ENCODE measurements at places on chromosomes 4 and X.

DNA sequence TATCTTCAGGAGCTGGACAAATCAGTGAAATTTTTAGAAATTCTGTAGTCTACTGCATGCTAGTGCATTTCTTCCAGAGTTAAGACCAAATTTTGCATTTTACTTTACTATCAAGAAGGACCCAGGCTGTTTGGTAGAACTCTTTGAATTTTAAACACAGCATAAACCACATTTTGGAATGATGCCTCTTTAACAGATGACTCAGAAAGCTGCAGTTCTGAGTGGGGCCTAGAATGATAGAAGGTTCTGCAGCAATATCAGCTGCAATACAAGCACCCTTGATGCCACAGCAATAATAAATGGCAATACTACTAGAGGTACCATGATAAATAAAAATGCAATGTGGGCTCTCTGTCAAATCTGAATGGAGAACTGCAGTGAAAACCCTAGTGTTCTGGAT lies 198.7 kb downstream of the TMA16 start:
- no peak for DNase-seq

DNA sequence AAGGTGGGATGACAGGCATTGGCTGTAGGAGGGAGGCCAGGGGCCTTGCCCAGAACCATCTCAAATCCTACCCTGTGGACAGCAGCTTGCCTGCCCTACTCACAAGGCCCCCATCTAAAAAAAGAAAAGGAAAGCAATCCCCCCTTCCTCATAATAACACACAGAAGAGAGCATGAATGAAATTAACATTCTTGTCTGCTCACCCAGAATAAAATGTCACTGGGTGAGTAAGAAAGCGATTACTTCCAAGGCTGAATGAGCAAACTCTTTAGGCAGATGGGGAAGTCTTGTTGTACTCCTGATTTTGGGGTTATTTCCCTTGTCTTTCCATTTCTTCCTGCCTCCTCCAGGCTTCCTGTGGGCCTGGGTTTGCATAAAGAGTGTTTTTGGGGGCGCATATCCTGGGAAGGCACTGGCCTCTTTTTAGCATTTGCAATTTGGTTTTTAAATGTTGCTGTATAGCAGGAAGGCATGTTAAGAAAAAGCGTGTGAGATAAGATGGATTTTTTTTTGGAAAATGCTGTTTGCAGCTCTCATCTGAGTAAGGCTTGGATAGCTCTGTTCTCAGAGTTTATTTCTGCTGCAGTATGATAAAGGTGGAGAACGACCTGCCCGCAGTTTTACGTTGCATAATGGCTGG lies 248.3 kb upstream of the GATB start:
- DNase-seq = no peak

DNA sequence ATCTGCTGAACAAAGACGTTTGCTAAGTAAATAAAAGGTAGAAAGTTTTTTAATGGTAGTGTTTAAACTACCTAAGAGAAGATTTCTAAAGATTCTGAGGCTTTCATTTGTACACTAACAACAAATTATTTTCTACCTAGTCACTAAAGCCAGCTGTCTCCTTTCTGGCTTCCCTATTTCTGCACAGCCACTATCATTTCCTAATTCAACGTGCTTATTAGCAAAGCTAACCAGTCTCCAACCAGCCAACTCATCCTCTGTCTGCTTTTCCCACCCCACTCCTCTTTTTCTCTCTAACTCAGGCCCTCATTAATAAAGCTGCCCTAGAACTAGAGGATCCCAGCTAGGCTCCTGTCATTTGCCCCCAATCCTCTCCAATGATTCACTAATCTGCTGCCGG lies 118.2 kb downstream of the ZNF827 start:
- DNase-seq = no peak

DNA sequence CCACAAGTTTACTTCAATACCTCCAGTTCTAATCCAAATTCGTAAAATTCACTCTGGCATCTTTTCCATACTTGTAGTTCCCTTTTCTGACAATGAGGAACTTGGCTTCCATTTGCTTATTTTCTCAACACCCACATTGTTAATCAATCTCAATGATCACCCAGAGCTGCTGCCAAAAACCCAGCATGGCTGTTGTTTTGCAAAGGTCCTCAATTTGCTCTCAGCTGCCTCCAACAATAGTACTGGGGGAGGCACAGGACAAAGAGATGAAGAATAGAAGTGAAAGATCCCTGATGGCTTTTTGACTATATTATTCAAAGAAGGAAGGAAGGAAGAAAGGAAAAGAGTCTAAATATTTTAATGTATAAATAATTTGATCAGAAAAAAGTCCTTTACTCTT lies 847.8 kb downstream of the RAPGEF2 start:
- no peak for DNase-seq

GRCh38 chr4:182236186-182236585 lies 7.0 kb upstream of the TENM3 start:
- no peak for DNase-seq

DNA sequence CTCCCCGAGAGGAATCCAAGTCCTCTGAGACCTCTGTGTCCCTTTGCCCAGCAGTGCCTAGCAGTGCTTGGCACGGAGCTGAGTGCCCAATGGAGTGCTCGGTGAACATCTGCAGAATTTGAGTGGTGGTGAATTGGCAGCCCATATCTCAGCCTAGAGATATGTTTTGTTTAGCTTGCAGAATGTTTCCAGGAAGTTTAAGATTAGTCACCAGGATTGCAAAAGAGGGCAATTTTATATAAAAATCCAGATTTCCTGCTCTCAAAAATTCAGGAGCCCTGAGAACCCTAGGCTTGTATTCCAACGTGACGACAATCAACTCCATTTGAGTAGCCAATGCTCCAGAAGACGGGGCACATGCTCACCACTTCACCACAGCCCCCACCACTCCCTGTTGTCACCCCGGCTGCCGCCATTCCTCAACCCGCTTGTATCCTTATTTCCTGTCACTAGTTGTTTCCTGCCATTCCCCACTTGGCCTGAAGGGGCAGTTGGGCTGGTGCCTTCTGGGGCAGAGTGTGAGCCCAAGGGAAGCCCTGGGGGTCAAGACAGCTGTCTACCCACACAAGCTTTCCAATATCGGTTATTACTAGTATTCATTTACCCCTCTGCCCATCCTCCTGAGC lies 116.9 kb downstream of the EFNB1 start:
- DNase-seq = no peak

DNA sequence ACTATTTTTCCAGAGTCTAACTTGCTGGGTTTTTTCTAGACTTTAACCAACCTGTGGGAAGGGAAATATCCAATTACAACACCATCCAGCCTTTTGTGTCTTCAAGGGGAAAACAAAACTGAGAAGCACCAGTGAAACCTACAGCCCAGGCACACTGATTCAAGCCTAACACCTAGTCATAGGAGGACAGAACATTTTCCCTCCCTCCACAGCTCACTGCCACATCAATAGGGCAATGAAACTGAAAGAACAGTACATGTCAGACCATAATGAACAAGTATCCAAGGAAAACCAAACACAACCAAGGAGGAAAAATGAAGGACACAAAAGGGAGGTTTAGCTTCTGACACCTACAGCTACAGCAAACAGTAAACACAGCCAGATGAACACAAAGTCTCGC lies 17.6 kb downstream of the MAGEA8 start:
- DNase-seq = no peak

- no peak for DNase-seq
These were observed 82.5 kb downstream of the GASK1B start for GRCh38 chr4:158090323-158090722.
